HEK293T (cell line): ENCODE measurements at places on chromosomes 6 and 20.

GRCh38 chr6:142903812-142904211 is 41.2 kb downstream of the HIVEP2 start:
- no peak for DNase-seq

DNA sequence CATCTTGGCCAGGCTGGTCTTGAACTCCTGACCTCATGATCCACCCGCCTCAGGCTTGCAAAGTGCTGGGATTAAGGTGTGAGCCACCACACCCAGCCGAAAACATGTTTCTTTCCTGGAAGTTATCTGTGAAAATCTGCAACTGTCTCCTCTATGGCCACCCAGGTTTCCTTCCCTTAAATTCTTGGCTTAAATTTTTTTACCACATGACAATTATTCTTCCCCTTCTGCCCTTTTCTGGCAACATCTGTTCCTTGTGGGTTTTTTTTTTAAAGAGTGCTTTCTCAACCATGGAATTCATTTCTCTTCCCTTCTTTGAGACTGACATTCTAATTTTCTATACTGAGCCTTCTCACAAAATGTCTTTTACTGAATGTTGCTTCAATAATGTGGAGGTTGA is 59.6 kb downstream of the DOK5 start:
- DNase-seq, result no peak

DNA sequence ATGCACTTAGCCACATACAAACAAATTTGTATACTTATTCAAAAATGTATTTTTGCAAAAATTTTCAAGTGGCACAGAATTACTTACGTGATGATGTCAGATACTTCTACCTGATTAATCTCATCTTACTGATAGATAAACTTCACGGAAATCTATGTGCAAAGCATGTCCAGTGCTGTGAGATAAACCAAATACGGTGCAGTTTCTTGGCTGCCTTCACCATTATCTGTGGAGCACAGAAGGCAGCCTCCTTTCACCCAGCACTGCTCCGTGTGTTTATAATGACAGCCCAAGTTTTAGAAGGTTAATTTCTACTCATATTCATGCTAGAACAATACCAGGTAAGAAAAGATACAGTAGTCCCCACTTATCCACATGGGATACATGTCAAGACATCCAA is 59.0 kb upstream of the PDE10A start:
- no peak for DNase-seq

GRCh38 chr6:19842030-19842615 is 5.0 kb downstream of the ID4 start:
- DNase-seq, result no peak

DNA sequence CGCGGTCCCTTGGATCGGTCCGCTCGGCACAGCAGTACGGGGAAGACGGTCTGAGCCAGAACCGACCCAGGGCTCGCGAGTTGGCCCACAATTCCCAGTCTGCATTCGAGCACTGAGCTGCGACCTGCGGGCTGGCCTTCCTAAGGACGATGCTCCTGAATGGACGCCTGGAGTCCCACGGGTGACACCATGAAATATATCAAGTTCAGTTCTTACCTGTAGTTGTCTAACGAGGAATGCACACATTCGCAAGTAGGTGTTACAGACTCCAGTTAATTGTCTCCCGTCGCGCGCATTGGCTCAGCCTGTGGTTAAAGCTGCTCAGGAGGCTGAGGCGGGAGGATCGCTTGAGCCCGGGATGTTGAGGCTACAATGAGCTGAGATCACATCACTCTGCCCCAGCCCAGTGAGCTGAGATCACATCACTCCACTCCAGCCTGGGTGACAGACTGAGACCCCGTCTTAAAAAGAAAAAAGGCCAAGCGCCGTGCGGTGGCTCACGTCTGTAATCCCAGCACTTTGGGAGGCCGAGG is 802 bp downstream of the PEX7 start:
- no peak for DNase-seq

DNA sequence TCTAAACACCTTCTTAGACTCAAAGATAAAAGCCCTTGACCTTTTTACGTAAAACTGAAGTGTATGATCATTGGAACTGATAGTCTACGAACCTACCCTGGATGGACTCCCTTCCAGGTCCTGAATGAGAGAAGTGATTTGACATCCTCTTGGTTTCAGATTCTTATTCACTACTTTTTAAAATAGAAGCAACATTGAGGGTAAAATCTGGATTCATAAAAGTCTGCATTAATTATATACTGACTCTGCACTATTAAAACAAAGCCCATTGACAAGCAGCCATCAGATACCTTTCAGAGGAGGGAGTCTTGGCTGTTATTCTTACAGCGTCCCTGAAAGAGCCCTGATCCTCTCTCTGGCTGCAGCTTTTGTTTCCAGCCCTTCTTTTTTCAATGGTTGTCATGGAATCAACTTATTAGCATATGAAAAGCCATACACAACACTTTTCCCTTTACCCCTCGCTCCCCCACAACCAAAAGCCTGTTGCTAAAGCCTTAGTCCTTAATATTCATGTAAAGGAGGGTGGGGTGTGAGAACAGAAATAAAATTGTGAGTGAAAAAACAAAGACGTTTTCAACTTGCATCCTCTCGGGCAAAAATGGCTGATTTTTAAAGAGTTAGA is 270.0 kb upstream of the MARCKS start:
- no peak for DNase-seq

DNA sequence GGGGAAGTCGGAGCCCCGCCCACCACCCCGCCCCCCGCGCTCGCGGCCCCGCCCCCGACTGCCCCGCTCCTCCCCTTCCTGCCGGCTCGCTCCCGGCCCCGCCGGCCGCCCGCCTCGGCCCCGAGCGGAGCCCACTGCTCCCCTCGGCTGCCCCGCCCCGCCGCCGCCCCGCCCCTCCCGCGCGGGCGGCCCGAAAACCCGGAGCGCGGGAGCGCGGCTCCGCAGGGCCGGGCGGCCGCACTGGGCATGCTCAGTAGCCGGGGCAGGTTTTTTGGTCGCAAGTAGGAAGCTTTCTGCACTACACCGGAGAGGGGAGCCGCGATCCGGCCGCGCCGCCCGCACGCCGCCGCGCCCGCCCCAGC is at the start of gene CDYL:
Gene CDYL, plus strand, starts transcription at position 274 of the 362 bp plus-strand sequence. CDS start 380 bp downstream, outside the sequence.
- DNase-seq, result peak; percentile 94

- no peak for DNase-seq
Observed at GRCh38 chr6:155837474-155837873, 381.8 kb upstream of the NOX3 start.

- DNase-seq, result no peak
Observed at GRCh38 chr6:163390770-163391169, 23.7 kb upstream of the QKI start.

- no peak for DNase-seq
Observed at GRCh38 chr20:51156041-51156982, 133.4 kb upstream of the KCNG1 start.

GRCh38 chr6:156279261-156279969 is 497.8 kb upstream of the ARID1B start:
- DNase-seq, result no peak

- DNase-seq, result no peak
Observed at GRCh38 chr6:2891768-2892170, 11.3 kb downstream of the SERPINB9 start.

GRCh38 chr6:131161987-131162386 is 26.7 kb downstream of the AKAP7 start:
- DNase-seq, result no peak

DNA sequence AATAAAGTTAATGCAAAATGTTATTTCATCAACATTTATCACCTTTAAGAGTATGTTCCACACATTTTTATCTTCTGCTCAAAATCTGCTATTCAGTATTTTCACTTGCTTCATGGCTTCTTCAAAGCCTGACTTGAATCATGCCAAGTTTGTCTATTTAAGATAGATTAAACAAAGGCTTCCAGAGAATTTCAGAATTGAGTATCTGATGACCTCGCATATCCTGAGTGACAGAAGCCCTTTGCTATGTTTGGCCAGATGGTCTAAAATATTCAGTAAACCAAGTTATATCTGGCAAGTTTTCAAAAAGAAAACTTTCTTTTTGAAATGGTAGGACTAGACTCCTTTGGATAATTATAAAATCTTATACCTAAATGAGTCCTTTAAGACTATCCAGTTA is 348.9 kb upstream of the KCNQ5 start:
- no peak for DNase-seq

DNA sequence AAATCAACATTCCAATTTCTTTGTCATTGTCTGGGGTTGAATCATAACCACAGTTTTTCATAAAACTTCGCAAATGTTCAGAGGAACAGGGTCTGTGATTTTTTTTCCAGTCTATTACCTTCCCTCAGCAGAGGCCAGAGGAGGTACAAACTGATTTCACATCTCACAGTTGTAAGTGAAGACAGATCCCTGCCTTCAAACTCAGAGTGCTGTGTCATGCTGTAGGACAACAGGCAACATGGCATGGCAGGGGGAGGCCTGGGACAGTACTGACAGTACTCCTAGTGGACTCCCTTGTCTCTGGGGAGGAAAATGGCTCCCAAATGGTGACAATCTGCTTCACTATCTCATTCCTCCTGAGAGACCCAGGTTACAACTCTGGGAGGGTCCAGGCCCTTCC is 308.6 kb downstream of the CDC5L start:
- DNase-seq, result no peak

DNA sequence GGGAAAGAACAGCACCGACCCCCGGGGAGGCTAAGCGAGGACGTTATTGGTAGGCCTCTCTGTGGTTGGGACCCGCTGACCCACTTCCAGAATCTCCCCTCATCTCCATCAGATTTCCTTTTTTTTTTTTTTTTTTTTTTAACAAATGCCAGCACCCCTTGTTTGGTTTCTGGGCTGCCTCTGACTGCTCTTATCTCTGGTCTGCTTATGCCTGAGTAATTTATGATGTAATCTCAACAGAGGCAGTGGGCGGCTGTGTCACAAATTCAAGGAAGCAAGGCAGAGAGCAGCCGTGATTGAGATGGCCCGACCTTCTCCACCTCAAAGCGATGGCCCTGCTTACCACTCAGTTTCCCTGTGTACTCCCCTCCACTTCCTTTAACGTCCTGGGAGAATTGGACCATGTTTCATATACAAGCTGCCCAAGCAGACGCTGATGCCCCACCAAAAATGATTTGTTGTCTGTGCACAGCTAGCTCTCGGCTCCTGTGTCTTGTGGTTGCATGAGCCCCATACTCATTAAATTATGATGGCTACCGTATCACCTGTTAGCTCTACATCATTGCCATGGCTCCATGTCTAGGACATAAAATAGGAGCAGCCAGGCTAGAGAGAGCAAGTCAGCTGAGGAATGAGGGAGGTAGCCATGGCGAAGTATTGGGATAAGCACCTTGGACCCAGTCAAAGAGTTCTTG is 98.1 kb downstream of the ZNF217 start:
- DNase-seq, result no peak

DNA sequence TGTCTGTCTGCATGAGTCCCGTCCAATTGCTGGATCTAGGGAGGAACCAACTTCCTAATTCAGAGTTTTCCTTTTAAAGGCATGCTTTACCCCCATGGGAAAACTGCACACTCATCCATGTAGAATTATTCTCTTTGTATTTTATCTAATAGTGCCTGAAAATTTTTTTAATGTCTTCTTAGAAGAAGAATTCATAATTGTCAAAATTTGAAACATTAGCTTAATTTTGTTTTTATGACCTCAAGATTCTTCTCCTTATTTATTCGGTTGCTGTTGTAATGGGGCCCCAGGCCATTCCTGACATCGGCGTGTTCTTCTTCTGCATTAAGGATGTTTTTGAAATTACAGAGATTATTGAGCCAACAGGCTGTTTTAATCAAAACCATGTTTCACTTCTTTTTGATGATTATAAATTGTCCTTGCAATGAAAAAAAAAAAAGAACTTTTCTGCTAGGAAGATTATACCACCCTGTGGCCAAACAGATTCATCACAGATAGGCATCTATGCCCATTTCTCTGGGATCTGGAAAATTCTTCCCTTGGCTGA is 100.3 kb downstream of the ZNF217 start:
- DNase-seq, result no peak

- no peak for DNase-seq
Observed at GRCh38 chr6:89602166-89602565, 36.4 kb downstream of the LYRM2 start.

- no peak for DNase-seq
Observed at GRCh38 chr20:47682028-47682783, 103.1 kb downstream of the SULF2 start.

DNA sequence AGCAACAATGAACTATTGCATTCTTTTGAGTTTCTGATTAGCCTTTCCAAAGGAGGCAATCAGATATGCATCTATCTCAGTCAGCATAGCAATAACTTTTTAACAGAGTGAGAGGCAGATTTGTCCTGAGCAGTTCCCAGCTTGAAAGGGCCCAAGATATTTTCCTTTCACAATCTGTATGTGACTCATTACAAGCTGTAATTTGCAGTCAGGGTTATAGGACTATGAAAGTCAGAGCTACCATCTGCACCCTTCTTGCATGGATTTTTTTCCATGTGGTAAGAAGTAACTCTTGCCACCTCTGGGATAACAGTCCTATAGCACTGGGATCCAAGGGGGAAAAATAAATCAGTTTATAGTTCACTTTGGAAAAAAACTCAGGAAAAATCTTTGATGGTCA is 318.2 kb upstream of the RGS17 start:
- no peak for DNase-seq

DNA sequence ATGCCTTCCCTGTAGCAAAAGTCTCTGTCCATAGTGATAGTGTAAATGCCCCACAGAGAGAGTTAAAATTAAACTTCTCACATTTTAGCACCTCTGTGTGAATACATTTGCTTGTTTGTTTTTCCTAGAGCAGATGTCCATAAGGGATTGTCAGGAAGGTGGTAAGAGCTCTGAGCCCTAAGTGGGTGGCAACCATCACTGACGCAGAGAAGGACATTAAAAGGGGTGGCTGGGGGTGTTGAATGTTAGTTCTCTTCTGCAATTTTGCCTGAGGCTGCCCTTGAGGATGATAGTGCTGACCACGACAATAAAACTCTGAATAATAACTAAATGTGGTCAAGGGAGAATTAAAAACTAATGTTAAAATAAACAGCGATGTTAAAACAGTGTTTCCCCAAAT is 174.3 kb upstream of the ID4 start:
- DNase-seq, result no peak

DNA sequence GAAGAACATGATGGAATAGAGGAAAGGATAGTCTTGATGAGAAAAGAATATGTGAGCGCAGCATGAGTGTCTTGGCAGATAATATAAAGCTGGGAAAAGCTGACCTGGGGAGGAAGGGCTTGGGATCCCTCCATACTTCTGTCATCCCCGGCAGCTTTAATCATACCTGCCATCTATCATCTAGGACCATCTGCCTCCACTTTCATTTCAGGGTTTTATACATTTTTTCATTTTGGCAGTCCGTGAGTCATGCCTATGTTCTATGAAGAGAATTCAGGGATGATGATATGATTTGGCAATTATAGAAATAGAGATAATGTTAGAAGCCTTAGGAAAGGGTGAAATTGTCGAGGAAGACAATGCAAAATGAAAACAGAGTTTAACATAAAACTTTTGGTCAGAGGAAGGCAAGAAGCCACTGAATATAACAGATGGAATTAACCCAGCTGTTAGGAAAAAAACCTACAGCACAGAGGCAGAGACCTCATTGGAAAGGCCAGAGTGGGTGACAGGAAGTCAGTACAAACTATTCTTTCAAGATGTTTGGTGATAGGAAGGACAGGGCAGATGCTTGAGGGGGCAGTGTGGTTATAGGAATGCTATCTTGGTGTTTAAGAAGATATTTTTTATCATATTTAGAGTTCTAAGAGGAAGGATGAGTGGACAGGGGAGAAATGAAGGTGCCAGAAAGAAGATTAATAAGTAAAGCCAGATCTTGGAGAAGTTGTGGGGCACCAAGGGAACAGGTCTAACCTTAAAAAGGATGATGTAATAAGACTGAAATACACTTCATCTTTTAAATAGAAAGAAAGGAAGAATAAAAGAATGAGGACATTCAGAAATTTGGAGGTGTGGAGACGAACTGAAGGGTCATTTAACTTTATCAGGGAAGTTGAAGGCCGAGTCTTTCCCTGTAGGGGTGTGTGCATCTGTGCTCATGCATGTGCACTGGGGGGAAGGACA is 37.8 kb downstream of the MARCKS start:
- no peak for DNase-seq
